ENCODE measurements at places on chromosomes 13 and 19. TPM values are rescaled to one million over a fixed set of nuclear protein-coding genes. Genes with fewer than 3 reads are reported as not detected.
A peak's percentile ranks its signal among the peaks of the same experiment; 100 is the strongest.

DNA sequence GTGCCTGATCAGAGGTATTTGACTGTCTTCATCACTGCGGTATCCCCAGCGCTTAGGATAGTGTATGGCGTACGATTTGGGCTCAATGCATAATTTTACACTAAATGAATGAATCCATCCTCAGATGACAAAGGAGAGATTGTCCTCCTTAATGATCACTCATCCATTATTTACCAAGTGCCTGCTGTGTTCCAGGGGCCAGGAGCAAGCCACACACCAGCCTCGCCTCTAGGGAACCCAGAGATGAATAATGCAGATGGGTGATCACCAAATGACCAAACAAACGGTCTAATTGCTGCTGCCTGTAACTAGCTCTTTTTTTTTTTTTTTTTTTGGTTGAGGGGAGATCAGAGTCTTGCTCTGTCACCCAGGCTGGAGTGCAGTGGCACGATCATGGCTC, 5.9 kb upstream of the GPR32 start:
- no peak for DNase-seq

- no peak for DNase-seq
Measured at GRCh38 chr19:1284979-1285736, 515 bp upstream of the EFNA2 start.

DNA sequence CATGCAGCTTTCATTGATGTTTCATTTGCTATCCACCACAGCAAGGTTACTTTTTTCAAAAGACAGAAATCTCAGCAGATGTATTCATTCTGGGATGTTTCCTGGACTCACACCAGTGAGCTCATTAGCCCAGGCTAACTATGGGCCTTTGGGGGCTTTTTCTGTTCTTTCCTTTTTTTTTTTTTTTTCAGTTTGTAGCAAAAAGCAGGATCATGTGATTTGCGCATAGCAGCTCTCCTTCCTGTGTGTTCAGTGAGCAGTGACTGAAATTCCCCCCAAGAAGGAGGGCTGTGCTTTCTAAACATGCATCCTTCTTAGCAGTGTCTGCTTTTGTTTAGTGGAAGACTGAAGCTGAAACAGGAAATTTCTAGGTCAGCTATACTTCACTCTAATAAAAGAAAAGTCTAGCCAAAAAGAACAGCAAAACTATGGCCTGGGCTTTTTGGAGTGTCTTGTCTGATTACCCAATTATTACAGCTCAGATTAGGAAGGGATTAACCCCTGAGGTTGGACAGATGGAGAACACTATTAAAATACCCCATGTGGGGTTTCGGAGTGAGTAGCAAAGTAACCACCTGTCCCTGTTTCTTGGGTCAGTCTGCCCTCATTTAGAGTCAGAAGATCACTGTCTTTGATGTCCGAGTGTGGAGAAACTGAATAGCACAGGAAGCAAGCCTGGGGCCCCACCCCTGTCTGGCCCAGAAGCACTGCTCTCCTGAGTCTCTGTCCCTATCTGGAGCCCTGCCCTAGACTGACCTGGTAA, 8.9 kb upstream of the AMER2 start:
- no peak for DNase-seq

Gene B3GNT8
- not detected for total RNA-seq

DNA sequence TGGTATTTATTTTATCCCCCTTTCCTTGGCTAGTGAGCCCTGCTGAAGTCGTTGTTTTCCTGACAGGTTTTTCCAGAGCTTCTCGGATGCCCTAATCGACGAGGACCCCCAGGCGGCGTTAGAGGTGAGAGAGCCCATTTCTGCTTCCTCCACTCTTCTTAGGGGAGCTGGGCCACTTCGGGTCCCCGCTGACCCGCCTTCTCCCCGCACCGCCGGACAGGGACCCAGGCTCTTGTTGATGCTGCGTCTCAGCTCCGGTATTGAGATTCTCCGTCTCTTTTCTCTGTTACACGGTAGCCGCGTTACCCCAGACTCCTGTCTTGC, 306 bp downstream of the SUGT1 start:
- DNase-seq, result no peak

DNA sequence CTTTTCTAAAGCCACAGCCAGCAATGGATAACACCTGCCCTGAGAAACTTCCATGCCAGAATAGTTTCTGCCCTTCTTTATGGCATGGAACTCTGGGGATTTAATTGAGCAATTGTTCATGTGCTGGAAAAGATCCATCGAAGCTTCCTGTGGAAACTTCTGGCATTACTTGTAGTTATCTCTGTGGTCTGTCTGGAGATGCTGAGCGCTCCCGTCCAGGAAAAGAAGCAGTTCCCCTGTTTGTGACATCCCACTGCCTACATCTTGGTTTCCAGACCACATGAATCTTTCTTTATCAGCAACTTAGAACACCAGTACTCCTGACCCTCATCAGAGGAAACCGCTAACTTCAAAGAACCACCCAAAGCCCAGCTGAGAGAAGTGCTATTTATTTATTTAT, 24.6 kb downstream of the FLT1 start:
- no peak for DNase-seq

DNA sequence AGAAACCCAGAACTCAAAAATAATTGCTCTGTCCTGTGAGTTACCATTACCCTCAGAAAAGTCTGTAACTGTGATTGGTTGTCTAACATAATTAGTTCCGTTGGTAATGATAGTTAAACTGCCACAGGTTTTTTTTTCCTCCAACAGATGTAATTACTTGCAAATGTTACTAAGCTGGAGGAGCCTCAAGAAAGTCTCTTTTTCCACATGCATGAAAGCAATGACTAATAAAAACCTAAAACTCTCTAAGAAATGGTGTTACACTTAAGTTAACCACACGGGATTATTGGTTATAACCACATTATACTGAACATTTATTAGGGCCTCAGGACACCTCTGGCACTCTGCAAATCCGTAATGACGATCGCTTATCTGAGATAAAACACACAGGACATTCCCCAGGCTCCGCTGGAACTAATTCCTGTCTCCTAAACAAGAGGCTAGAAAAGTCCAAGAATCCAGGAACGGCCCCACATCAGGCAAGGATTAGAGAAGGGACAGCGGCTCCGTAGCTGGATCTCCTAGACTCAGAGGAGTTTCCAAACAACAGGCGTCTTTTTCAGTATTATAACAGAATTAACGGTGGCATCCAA, 753 bp downstream of the ZNF235 start:
- no peak for DNase-seq

Gene ZNF563
- 1.3 TPM for total RNA-seq

DNA sequence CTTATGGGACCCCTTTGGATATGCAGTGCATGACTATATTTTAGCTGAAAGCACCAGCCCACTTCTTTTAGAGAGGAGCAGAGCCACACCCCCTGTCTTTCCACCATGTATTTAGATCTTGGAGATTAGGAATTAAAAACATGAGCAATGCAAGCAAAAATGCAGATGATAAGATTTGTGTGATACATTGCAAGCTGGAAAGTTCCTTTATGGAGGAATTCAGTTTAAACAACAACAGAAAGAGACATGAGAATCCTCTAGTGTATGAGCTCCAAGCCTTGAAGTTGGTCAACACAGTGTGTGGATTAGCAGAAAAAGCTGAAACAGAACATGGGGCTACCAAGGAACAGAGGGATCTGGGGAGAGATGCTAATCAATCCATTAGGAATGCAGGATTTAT, 529.8 kb upstream of the NBEA start:
- no peak for DNase-seq

DNA sequence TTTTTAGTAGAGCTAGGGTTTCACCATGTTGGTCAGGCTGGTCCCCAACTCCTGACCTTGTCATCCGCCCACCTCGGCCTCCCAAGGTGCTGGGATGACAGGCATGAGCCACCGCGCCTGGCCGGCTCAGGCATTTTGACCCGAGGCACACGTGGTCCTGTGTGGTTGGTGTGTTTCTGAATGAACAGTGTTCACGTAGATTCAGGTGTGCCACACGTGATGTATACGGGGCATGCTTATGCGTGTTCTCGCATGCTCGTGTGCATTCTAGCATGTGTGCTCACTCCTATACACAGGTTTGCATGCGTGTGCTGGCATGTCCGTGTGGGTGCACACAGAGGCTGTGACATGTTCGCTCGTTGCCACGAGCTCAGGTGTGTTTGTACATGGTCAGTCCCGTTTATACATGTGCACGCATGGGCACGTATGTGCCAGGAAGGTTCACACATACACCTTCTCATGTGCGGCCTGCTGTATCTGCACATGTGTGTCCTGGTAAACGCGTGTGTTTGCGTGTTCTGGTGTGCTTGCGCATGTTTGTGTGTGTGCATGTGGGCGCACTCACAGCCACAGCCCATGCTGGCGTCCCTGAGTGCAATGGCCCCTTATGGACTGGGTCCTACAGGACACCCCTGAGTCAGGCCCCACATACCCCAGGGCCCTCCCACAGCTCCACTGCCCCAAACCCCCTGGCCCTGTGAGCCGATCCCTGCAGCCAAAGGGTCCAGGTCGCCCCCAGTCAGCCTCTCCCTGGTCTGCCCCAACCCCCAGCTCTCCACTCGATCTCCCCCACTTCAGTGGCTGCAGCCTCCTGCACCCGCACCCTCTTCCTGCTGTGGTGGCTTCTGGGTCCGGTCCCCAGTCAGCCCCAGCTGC, 20.6 kb upstream of the TCF3 start:
- DNase-seq, result no peak

Gene CYP2A7
- not detected for total RNA-seq

- no peak for DNase-seq
Measured at GRCh38 chr13:34900288-34900739, 41.8 kb upstream of the NBEA start.

- DNase-seq, result peak; percentile 14
Measured at GRCh38 chr13:43388282-43389034, 365.1 kb downstream of the DNAJC15 start.

Gene RFPL4A
- total RNA-seq, result not detected

DNA sequence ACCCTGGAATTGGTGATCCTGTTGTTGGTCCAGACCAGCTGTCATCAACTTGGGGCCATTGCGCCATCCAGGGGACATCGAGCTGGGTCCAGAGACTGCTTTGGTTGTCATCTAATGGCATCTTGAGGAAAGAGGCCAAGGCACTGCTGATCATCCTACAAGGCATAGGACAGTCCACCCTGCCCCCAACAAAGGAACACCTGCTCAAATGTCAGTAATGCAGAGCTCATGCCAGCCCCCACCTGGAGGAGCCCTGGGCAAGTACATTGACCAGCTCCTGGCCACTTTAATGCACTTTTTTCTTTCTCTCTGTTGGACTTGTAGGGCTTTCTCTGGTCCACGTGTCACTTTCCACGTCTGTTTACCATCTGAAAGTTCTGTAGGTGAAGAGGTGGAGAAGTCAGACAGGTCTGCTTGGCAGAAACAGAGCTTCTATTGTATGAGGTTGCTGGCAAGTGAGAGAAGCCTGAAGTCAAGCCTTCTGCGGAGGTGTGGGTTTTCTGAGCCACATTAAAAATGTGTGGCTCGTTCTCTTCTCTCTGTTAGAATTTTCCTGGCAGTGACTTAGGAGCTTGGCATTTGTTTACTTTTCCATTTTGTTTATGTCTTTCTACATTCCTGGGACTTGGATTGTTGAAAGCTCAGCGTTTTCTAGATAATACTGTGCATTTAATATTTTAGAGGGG, 124.0 kb upstream of the RNF113B start:
- DNase-seq, result peak; percentile 75

Gene SH2D3A
- total RNA-seq, result 12.9 TPM

DNA sequence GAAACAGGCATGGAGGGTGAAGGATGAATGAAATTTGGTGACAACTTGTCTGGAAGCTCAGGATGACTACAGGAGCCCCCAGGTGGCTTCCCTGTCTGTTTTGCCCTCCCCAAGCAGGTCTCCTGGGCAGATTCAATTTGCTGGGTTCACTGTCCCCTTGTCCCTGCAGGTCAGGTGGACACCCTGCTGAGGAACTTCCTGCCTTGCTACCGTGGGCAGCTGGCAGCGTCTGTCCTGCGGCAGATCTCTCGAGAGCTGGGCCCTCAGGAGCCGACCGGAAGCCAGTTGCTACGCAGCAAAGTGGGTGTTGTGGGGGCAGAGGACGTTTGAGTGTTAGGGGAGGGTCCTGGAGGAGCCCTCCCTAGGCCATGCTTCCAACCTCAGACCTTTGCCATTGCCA, 19.1 kb downstream of the PGLS start:
- no peak for DNase-seq

Gene RBM26
- 9.9 TPM for total RNA-seq

Gene SEMA6B
- total RNA-seq, result 35.7 TPM

GRCh38 chr19:44476559-44477408, 23.5 kb downstream of the ZNF180 start:
- peak; percentile 65 for DNase-seq

GRCh38 chr13:35349673-35350278, 126.7 kb downstream of the MAB21L1 start:
- DNase-seq, result peak; percentile 22

Gene CLDND2
- not detected for total RNA-seq

- DNase-seq, result no peak
Measured at GRCh38 chr13:112812306-112813055, 122.6 kb downstream of the ATP11A start.

DNA sequence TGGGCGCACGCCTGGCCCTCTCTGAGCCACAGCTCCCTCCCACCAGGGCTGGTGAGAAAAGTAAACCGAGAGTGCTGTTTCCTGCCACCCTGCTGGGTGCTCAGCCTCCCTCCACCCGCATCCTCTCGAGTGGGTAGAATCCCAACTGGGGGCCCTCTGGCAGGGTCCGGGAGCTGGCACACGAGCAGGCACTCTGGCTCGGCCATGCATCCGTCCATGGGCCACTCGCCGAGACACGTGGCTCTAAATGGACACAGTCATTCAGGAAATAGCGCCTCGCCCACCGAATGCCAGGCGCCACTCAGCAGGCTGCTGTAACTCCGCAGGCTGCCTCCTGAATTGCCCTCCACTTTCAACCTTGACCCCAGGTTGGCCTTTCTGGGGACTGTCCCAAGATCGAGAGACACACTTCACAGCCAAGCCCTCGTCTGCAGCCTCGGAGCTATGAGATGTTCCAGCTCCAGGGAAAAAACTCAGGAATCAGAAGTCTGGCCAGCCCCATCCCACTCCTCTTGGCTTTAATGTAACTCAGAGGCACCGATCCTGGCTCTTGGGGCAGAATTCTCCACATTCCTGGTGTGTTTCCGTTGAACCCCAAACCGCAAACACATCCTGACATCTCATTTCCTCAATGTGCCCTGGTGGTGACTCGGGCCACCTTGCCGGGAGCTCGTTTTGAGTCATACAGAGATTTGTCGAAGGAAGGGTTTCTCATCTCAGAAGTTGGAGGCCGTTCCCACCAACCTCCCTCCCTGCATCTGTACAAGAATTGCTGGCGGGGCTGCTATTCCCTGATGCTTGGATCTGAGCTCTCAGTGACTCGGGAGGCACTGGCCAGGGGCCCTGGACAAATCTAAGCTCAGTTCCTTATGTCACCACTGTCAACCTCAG, 14.1 kb downstream of the KLF2 start:
- DNase-seq, result peak; percentile 92

Gene SYT3
- total RNA-seq, result 0.14 TPM

GRCh38 chr13:76735641-76736040, 150.6 kb downstream of the KCTD12 start:
- no peak for DNase-seq

DNA sequence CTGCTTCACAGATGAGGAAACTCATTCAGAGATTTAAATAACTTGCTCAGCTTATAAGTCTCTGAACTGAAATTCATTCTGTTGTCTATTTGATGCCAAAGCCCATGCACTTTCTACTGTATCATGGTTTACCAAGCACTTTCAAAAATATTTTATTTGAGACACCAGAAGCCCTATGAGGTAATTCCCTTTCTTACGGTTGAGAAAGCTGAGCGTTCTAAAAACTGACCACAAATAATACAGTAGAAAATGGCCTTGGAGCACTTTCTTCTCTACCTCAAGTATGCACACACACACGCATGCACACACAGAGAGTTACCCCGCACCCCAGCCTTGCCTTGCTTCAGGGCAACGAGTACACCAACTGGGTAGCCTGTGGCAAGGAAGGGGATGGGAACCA, 228.5 kb downstream of the RFC3 start:
- DNase-seq, result no peak

- DNase-seq, result no peak
Measured at GRCh38 chr13:37594550-37594949, 4.0 kb downstream of the POSTN start.
